Foreskin keratinocyte (primary cell): ENCODE measurements at places on chromosomes 4 and X.

GRCh38 chrX:66408507-66408906 is 230.4 kb downstream of the EDA2R start:
- no peak for DNase-seq

DNA sequence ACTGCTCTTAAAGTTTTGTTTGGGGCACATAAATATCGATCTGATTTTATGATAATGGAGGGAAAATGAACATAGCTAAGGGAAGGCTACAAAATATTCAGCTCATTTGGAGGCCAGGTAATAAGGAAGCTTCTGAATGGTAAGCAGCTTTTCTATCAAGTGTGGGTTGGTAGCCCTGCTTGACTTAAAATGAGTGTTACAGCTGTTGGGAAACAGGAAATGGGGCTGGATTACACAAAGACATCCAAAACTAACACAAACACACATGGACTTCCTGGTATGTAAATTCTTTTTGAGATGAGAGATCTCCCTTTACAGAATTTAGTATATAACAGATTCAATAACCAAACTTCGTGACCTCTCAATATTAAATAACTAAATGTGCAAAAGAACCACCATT is 58.0 kb downstream of the FGF16 start:
- no peak for DNase-seq

GRCh38 chr4:139985401-139985800 is 168.6 kb downstream of the MAML3 start:
- DNase-seq, result no peak

- no peak for DNase-seq
These were observed 964 bp upstream of the GPR82 start for GRCh38 chrX:41722816-41723618.

DNA sequence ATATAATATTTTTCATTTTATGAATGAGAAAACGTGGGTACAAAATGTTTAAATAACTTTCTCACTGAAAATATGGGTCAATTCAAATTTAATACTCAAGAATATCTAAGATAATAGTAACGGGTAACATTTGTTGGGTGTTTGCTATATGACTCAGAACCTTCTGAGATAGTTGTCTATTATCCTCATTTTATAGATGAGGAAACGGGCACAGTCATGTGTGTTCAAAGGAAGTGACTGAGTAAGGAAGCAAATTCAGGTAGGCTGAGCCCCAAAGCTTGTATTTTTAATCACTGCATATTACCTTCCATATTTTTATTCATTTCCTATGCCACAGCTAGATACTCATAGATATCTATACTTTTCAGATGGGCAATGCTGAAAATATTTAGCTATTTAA is 12.2 kb upstream of the CAMK2D start:
- peak; percentile 42 for DNase-seq

GRCh38 chr4:69753686-69754085 is 6.7 kb downstream of the SULT1B1 start:
- DNase-seq, result no peak

DNA sequence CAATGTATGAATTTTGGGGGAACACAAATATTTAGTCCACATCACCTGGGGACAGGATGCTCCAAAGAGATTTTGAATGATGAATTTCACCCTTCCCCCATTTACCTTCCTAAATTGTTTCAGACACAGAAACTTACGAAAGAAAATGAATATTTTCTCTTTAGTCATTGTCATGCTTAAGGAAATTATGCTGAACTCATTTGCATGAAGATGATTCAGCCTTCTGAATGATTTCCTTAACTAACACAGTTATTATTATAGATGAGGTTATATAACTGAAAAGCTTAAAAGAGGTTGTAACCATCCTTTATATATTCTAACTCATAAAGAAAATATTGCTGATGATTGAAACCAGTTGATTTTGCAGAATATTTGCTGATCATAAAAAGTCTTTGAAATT is 61.1 kb downstream of the KCNIP4 start:
- DNase-seq, result no peak

- DNase-seq, result no peak
These were observed 77.6 kb upstream of the SLC39A8 start for GRCh38 chr4:102422843-102423242.
